Fibroblast of skin of scalp (primary cell): ENCODE measurements at places on chromosomes 11 and 22.
A peak's percentile ranks its signal among the peaks of the same experiment; 100 is the strongest.

- DNase-seq, result no peak
These were observed 460.9 kb upstream of the LRRC4C start for GRCh38 chr11:41920374-41920773.

DNA sequence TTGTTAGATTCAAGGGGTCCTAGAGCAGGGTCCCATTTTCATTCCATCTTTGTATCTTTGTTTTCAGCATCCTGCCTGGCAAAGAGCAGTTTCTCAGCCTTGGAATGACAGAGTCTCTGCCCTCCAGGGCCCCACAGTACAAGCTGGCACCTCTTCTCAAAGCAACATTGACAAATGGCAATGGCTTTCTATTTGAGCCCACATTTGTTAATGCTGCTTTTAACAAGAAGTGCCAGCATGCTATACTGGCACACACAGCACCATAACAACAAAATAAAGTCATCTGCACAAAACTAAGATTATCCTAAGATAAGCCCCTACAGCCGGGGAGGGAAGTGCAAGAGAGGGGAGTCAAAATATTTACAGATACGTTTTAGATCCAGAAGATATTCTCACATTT lies 309.7 kb upstream of the C11orf87 start:
- no peak for DNase-seq

GRCh38 chr22:26890870-26891269 lies 233.5 kb downstream of the MIAT start:
- DNase-seq, result peak; percentile 31

GRCh38 chr11:129710423-129710822 lies 105.2 kb upstream of the TMEM45B start:
- no peak for DNase-seq

DNA sequence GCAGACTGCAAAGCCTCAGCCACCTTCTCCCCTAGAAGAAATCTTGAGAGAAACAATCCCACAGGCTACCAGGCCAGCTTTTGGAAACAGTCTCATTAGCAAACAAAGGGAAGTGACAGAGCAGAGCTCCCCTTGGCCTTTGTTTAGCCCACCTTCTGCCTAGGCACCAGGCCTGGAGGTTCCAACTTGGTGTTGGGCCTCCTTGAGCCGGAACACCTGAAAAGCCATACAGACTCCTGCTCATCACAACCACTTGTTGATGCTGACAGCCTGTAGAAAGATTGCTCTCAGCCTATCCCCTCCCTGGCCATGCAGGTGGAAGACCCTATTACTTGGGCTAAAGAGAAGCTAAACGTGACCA lies 26.6 kb downstream of the KCNQ1OT1 start:
- no peak for DNase-seq

- no peak for DNase-seq
These were observed 49.0 kb downstream of the CD44 start for GRCh38 chr11:35187996-35188395.

- DNase-seq, result no peak
These were observed 30.6 kb downstream of the OR2AT4 start for GRCh38 chr11:75066061-75066460.
